ENCODE measurements at places on chromosomes 16 and 17.
A peak's percentile ranks its signal among the peaks of the same experiment; 100 is the strongest.

DNA sequence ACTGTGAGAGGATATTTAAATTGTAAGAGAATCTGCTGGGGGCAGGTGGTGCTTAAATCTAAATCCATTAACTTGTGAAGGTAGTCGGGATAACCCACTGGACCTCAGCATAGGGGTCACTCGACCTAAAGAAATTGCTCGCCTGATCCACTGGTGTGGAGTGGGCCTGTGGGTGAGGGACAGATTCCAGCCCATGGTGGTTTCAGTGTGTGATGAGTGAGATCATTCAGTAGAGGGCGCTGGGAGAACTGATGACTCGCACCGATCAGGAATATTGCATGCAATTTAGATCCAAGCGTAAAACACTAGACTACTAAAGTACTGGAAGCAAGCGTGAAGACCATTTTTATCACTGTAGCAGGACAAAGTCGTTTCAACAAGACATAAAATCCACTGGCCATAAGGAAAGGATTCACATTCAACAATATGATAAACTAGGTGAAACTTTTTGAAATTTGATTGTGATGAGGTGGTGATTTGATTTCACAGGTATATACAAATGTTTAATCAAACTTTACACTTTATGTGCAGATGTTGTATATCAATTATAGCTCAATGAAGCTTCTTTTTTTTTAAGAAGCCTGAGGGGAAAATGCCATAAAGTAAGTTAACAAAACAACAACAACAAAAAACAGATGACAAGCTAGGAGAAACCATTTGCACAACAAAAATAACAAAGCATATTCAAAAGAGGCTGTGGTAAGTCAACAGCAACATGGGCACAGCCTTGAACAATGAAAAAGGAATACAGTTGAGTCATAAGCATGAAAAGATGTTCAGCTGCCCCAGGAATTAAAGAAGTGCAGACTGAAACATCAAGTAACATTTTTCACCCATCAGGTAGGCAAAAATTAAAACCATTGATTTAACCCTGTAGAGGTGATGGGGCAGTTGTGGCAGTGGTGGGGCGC lies 7.5 kb upstream of the TMEM170A start:
- DNase-seq = peak; percentile 6

DNA sequence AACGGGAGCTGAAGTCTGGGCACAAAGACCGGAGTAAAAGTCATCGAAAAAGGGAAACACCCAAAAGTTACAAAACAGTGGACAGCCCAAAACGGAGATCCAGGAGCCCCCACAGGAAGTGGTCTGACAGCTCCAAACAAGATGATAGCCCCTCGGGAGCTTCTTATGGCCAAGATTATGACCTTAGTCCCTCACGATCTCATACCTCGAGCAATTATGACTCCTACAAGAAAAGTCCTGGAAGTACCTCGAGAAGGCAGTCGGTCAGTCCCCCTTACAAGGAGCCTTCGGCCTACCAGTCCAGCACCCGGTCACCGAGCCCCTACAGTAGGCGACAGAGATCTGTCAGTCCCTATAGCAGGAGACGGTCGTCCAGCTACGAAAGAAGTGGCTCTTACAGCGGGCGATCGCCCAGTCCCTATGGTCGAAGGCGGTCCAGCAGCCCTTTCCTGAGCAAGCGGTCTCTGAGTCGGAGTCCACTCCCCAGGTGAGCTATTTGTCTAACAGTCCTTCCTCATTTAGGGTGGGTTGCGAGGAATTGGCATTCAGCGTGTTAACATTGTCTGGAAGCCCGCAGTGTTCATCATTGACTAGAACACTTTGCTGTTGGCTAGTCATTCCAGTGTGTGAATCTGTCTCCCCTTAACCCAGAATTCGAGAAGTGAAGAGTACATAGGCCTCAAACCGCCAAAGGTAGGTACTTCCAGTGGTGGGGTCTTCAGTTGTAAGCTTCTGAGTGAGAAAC lies 1.5 kb downstream of the CDK12 start:
- no peak for DNase-seq

- no peak for DNase-seq
Observed at GRCh38 chr17:13268791-13269595, 251.2 kb upstream of the ELAC2 start.

DNA sequence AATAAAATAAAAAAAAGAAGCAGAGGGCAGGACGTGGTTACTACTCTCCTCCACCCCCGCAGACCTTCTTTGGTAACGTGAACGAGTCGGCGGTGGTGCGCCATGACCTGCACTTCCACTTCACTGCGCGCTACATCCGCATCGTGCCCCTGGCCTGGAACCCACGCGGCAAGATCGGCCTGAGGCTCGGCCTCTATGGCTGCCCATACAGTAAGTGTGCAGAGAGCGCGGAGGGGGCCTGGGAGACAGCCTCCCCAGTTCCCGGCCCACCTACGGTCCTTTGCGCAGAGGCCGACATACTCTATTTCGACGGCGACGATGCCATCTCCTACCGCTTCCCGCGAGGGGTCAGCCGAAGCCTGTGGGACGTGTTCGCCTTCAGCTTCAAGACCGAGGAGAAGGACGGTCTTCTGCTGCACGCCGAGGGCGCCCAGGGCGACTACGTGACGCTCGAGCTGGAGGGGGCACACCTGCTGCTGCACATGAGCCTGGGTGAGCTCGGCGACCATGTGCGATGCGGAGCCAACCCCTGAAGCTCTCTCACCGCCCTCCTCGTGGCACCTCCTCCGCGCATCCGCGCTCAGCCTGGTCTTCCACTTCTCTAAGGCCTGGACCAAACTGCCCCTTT lies 2.7 kb downstream of the CNTNAP1 start:
- no peak for DNase-seq

DNA sequence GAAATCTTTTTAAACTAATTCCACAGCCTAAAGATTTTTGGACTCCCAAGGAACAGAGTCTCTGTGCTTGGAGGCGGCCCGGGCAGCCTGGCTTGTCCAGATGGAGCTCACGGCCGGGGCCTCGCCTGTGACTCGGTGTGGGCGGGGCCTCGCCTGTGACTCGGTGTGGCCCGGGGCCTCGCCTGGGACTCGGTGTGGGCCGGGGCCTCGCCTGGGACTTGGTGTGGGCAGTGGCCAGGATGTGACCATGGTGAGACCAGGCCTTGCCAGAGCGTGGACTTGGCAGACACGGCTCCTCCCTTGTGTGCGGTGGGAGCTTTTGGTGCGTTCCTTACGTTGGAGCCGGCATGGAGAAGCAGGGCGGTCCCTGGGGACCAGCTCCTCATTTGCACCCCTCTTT lies 92.3 kb downstream of the METRNL start:
- no peak for DNase-seq

DNA sequence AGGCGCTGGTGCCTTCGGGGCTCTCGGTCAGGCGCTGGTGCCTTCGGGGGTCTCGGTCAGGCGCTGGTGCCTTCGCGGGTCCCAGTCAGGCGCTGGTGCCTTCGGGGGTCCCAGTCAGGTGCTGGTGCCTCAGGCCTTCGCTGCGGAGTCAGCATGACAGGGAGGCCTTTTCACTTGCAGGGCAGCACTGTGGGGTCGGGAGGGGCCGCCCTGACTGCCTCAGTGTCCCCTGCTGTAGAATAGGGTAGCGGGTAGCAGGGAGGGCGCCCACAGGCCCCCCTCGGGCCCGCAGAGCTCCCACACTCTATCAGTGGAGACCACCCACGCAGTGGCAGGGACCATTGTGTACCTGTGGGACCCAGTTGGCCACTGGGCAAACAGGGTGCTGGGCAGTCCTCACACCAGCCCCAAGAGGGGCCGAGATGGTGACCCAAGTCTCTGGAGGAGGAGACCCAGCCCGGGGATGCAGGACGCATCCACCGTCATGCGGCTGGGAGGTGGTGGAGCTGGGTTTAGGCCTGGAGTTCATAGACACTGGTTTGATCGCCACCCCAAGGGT lies 38.0 kb downstream of the ZFPM1 start:
- no peak for DNase-seq

DNA sequence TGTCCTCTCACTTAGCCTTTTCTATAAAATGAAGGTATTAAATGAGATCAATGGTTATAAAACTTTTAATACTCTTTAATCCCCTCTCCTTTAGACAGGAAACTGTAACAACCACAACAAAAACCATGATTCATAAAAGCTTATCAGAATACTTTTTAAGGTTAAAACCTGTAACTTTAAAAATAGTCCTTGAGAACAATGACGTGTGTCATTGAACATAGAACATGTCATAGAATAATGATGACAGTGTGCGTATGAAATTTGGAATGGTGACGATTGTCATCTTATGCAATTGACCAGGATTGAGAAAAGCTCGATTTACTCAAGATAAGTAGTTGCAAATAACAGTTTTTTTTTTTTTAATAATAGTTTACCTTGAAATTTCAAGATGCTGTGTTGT lies 94.1 kb downstream of the PLCG2 start:
- no peak for DNase-seq

- DNase-seq = no peak
Observed at GRCh38 chr16:11949527-11949926, 7.7 kb upstream of the NPIPB2 start.

- DNase-seq = no peak
Observed at GRCh38 chr16:27515874-27516353, 33.8 kb downstream of the GTF3C1 start.

DNA sequence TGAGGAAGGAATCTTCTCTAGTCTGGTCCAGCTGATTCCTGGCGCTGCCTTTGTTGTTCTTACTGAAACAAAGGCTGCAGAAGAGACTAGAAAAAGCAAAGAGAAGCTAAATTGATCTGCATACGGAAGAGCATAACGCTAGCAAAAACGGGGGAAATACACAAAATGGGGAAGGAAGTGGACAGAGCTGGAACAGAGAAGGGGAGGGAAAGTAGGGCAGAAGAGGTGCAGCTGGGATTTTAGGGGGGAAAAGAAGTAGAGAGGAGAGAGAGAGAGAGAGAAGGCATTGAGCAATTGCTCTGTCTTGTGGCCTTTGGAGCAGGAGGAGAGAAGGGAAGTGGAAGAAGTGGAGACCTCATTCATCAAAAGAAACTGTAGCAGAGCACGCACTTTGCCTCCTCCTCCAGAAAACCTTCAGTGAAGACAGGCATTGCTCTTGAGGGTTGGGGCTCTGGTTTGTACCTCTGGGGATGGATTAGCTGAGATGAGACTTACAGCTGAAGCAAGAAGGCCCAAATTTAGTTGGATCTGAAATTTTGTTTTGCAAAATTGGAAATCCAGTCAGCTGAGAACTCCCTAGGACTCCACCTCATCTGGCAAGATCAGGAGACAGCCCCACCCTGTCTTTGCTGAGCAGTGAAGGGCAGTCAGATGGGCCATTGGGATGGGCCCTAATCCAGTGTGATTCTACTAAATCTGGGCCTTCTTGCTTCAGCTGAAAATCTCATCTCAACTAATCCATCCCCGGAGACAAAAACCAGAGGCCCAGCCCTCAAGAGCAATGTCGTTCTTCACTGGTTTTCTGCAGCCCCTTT lies 55.8 kb downstream of the CDRT4 start:
- DNase-seq = no peak

DNA sequence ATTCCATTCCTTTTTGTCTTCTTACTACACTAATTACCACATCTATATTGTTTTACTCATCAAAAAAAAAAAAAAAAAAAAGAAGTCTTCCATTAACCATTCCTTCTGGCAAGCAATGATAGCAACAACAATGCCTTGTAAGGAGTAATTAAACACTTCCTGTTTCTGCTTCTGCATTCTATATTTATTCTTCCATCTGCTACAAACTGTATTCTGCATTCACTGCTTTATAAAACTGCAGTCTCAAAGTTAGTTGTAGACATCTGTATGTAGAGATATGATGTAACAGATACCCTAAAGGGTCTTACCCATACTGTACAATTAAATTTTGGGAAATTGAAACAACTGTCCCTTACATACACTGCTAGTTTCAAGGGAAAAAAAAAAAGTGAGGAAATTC lies 28.7 kb upstream of the ABCA6 start:
- no peak for DNase-seq

GRCh38 chr16:82832821-82833220 lies 206.1 kb downstream of the CDH13 start:
- no peak for DNase-seq

DNA sequence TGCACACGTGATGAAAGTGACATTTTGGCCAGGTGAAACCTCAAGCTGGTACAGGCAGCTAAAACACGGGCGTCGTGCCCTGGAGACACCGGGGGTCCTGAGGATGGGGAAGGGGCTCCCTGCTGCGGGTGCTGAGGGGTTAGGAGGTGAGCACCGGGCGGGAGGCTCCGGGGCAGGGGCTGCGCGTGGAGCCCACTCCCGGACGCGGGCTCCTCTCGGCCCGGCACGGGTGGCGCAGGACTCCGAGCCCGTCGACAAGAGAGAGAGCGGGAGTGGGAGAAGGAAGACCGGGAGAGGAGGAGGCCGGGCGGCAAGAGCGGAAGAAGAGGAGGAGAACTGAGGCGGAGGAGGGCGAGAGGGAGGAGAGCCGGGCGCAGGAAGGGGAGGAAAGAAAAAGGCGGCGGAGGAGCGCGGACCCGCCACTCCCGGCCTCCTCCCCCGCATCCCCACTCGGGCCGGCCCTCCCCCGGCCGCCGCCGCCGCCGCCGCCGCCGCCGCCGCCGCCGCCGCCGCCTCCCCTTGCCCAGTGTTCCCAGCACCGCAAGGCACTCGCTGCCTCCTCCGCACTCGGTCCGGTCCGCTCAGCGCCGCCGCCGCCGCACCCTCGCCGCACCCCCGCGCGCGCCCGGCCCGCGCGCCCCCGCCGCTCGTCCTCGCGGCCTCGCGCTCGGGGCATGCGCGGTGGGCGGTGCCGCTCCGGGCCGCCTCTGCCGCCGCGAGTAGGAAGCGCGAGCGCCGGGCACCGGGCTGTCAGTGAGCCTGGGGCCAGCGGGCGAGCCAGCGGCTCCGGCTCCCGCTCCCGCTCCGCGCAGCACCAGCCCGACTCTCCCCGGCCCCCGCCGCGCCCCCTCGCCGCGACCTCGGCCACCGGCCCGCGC lies at the start of gene PRKCA:
Gene PRKCA (plus strand): TSS at position 750 of the 878 bp plus-strand sequence.
- peak; percentile 58 for DNase-seq

DNA sequence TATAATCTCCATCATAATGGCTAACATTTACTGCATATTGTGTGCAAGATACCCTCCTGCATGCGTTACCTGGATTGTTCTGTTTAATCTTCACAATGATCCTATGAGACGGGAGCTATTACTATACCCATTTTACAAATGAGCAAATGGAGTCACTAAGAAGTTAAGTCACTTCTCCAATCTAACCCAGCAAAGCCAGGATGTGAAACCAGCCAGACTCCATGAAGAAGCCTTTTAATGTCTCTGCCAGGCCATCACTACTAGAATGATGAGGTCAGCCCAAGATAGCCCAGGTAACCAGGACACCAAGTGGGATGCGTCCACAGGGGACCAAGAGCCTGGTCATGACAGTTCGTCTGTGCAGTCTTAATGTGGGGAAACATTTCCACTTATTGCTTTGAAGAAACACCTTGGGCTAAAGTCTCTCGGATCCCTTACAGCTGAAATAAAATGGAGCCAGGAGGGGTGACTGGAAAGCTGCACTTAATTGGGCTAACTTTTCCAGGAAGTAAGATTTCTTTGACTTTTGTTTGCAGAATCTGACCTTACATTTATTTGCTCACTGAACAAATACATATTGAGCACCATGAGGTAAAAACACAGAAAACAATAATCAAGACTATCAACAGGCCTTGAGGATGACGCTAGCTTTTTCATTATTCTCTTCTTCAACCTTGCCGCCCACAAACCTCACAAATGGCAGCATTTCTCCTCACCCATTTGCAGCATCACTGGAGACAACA lies 926 bp upstream of the SHCBP1 start:
- DNase-seq = no peak

Measured in effector memory CD4-positive, alpha-beta T cell (primary cell).